ENCODE measurements at places on chromosomes 6 and 20.

- no peak for DNase-seq
These were observed 386.8 kb upstream of the JAG1 start for GRCh38 chr20:11060423-11061185.

DNA sequence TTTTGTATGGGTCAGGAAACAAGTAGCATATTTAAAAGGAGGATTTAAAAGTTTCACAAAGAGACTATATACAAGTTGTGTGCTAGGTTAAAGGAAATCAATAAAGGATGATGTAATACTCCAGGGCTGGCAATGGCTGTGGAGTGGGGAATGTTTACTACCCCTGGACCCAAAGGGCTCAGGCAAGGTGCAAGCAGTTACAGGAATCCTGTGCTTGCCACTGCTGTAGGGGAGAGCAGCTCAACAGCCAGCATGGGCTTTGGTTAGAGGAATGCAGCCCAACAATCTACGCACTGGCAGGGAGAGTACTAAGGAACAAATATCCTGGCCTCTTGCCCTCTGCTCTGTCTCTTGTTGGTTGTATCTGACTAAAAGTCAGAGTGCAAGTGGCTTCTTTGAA lies 1642.2 kb downstream of the KHDRBS2 start:
- DNase-seq = no peak

DNA sequence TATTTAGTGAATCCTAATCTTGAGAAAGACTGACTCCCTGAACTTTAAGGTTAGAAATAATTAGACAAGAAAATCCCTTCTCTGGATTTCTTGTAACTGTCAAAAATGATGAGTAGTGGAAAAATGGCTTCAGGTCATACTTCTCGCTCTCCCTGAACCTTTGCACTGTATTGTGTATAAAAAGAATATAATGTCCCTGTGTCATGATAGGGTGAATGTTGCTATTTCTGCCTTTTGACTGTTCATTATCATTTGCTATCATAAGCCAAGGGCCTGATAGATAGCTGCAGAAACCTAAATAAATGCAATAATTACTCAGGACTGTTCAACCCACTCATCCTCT lies 39.3 kb downstream of the ALDH8A1 start:
- no peak for DNase-seq

DNA sequence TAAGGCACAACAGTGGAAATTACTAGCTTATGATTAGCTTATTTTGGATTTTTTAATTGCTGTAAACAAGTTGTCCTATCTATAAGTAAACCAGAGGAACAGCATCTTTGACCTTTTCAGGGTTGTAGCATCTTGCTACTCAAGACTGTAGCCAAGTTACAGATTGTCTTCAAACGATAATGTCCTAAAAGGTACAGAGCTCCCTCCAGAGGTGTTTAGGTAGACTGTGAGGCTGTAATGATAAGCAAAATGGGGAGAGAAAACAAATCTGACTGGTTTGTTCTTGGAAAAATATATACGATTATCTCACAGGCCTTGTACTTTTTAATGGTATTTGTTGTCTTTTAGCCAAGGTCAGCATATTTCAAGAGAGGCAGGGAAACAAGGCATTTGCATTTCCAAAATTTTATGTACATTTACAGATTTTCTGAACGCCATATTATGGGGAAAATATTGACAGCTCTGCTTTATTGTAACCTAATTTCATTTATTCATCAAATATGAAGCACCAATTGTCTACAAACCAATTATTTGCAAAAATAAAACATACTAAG lies 273.4 kb downstream of the MEI4 start:
- no peak for DNase-seq

DNA sequence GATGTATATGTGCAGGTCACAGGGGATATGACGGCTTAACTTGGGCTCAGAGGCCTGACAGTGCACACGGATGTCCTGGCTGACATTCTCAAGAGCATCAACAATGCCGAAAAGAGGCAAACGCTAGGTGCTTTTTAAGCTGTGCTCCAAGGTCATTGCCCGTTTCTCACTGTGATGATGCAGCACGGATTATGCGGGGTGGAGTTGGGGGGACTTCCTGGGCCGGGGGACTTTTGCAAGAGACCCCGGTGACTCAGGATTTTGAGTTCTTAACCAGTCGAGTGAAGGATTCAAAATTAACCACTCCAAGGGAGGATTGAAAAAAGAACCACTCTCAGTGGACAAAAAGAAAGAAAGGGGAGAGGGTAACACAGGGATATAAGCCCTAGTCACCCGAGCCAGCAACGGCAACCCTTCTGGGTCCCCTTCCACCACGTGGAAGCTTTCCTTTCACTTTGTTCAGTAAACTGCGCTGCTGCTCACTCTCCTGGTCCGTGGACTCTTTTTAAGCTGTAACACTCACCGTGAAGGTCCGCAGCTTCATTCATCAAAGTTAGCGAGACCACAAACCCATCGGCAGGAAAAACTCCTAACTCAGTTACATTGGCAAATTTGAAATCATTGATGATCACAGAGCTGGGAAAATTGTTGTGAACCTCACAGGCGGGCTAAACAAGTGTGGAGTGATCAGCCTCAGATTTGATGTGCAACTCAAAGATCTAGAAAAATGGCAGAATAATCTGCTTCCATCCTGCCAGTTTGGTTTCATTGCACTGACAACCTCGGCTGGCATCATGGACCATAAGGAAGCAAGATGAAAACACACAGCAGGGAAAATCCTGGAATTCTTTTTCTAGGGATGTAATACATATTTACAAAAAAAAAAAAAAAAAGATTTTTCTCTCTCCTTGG lies 199.3 kb downstream of the ARID1B start:
- DNase-seq = peak; percentile 12

DNA sequence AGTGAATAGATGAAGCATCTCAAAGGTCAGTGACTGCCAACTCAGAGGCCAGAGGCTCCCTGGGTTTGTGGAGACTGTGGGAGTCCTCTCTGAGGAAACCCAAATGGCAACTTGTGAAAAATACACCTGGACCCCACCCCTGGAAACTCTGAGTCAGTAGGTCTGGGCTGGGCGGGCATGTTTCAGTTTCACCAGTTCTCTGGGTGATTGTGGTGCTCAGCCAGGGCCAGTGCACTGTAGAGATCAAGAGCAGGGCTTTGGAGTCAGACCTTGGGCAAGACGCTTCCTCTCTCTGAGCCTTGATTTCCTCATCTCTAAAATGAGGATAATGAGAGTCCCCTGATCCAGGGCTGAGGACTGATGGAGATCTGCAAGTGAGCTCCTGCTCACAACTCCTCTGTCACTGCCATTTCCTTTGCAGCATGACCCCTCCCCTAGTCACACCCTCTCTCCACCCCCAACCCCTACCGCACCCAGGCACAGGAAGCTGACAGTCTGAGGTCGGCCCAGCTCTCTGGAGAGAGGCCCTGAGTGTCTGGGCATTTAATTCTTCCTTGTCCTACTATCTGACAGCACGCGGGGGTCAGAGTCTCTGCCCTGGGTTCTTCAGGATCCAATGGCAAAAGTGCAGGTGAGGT lies 5.1 kb downstream of the DEF6 start:
- DNase-seq = peak; percentile 88

DNA sequence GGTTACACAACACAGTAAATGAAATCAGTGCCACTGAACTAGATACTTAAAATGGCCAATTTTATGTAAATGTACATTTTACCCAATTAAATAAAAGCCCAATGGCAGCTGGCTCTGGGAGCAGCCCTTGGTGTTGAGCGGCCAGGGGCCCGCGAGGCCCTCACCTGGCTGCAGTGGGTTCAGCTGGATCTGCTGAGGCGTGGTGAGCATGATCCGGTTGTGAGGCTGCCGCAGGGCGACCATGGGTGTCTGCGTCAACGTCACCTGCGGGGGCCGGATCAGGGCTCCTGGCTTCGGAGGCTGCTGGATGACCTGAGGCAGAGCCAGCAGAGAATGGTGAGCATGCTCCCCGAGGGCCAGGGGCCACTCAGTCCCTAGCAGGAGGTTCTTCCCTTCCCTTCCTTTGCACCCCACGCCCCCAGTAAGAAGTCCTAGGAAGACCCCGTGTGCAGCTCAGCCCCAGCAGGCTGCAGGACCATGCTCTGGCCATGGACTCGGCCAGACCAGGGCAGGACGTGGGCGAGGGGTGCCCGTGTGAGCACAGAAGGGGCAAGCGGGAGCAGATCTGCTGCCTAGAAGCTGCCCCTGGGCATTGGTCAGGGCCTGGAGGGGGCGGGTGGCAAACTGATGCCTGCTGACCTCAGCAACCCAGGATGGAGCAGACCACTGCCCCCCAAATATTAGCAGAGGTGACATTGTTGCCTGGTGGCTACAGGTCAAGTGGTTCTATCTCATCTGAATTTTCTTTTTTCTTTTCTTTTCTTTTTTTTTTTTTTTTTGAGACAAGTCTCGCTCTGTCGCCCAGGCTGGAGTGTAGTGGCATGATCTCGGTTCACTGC lies 61.9 kb downstream of the TAF4 start:
- no peak for DNase-seq

DNA sequence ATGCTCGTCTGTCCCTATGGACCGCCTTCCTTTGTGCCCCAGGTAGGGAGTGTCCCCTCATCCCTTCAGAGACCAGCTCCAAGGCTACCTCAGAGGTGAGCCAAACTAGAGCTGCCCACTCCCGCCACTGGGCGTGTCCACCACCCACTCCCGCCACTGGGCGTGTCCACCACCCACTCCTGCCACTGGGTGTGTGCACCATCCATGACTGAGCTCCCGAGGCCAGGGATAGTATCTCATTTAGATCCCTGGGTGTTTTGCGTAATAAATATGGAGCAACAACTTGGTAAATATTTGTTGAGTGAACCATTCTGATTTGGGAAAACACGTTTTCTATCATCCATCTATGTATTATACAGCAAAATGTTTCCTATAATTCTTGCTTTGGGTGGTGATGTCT lies 68.8 kb downstream of the ZBTB2 start:
- DNase-seq = no peak

- no peak for DNase-seq
These were observed 68.8 kb upstream of the NNAT start for GRCh38 chr20:37452236-37452635.

- DNase-seq = no peak
These were observed 133.7 kb downstream of the C6orf58 start for GRCh38 chr6:127710668-127711067.

GRCh38 chr6:150084426-150084825 lies 15.5 kb upstream of the ULBP3 start:
- DNase-seq = no peak

DNA sequence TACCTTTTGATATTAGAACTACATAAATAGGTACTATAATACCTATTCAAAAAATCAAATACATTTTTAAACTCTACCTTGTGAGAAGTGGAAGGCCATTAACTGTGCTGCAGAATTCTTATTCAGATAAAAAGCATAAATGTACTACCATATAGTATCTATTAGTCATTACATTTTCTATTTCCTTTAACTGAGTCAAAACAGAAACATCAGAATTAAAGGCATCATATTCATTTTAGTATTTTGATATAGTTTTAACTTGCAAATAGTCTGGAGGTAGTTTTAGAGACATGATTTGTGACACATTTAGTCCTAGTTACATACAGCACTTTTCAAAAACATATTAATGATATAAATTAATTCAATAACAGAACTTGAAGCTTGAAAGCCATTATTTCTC lies 39.9 kb upstream of the TAB2 start:
- no peak for DNase-seq

- DNase-seq = no peak
These were observed at the start of gene PI16 for GRCh38 chr6:36954262-36954931. Gene PI16, plus strand, starts transcription at chr6:36954738. Its CDS starts 23 bp downstream, at chr6:36954761.

DNA sequence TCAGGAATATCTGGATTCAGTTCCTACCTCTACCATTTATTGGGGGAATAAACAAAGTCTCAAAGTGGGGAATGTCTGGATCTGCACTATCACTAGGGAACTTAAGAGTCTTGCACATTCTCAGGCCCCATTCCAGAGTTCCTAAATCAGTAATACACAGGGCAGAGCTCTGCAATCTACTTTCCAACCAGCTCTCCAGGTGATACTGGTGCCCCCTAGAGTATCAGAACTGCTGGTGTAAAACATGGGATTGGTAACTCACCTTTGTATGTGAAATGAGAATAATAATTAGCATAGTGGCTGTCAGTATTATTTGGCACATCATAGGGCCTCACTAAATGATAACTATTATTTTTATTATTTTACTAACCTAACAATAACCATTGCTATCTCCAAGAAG lies 278.8 kb upstream of the IMPG1 start:
- no peak for DNase-seq

DNA sequence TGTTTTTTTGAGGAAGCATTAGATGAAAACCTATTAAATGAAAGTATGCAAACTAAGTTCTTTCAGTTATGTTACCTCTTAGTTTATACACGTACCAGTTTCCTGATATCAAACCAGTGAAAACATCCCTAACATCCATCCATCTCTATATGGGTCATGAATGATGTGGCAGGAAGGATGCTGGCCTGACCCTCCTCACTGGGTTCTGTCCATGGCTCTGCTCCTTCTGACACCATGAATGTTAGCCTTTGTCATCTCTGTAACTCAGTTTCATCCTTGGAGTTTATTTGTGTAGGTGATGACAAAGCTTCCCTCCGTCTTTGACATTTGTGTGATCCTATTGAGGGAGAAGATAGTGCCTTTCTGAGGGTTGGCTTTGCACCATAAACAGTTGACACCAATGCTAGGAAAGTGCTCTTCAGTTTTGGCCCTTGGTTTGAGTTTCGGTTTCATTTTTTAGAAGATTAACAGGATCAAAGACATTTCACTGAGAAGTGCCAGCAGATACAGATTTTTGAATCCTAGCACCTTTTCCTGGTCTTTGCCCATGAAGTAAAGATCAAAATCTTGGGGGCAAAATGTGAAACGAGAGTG lies 72.0 kb upstream of the SCGN start:
- DNase-seq = no peak

- DNase-seq = no peak
These were observed 111.4 kb upstream of the CLDN20 start for GRCh38 chr6:155152211-155153076.

- DNase-seq = no peak
These were observed 37.3 kb upstream of the SAYSD1 start for GRCh38 chr6:39152262-39152661.

DNA sequence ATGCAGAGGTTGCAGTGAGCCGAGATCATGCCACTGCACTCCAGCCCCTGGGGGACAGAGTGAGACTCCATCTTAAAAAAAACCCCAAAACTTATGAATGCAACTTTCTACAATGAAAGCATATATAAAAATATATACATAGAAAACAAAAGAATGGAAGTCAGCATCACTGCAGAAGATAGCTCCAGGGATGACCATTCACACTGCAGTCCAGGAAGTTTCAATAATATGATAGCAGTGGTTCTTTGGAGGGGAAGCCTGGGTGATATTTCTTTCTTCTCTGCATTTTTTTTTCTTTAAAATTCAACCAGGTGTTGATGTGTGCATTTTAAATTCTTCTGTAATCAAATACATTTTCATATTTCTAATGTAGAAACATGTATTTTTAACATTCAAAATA lies 12.3 kb downstream of the HLA-G start:
- no peak for DNase-seq
